ENCODE measurements at places on chromosomes 6 and 20. TPM values are rescaled to one million over a fixed set of nuclear protein-coding genes. Genes with fewer than 3 reads are reported as not detected.

DNA sequence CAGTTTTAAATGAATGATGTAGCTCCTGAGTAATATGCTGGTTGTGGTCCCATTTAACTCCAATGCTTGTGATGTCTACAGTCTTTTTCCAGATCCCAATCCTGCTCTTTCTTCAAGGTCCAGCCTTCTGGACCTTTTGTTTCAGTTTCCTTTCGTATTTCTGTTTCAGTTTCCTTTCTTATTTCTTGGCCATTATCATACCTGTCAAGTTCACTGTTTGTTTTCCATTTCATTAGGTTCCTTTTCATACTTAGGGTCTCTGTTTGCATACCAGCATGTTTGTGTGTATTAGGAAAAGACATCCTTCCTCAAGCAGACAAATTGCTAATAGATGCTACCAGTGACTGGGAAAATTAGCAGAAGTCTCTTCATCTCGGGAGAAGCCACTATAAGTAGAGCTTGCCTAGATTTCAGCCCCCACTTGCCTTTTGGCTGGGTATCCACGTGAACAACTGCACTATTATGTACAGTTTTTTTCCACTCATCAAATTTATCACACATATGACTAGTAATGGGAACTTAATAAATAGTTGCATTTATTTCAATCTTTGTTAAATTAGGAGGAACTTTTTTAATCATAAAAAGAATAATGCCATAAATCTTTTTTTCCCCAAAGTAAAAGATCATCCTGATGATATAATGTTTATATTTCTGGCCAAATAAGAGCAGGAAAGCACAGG lies 583.4 kb downstream of the BCKDHB start:
- no peak for DNase-seq

- no peak for DNase-seq
These were observed 78.5 kb upstream of the AHI1 start for GRCh38 chr6:135576055-135576454.

- no peak for DNase-seq
These were observed 114.7 kb downstream of the GJA10 start for GRCh38 chr6:90008908-90009501.

DNA sequence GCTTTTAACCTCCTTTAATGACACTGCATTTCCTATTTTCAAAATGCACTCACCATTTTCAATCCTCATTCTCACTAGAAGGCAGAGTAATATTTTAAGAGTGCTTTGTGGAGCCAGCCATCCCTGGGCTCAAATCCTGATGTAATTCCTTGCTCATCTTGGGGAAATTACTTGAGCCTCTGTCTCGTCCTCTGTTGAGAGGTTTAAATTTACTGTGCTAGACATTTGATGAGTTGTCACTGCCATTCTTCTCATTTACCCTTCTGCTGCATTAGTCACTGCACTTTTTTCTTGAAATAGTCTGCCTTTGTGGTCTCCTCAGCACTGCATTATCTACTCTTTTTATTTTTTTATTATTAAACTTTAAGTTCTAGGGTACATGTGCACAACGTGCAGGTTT lies 150.0 kb upstream of the HDDC2 start:
- DNase-seq = no peak

GRCh38 chr6:3753228-3753835 lies 1.8 kb upstream of the PXDC1 start:
- DNase-seq = no peak

DNA sequence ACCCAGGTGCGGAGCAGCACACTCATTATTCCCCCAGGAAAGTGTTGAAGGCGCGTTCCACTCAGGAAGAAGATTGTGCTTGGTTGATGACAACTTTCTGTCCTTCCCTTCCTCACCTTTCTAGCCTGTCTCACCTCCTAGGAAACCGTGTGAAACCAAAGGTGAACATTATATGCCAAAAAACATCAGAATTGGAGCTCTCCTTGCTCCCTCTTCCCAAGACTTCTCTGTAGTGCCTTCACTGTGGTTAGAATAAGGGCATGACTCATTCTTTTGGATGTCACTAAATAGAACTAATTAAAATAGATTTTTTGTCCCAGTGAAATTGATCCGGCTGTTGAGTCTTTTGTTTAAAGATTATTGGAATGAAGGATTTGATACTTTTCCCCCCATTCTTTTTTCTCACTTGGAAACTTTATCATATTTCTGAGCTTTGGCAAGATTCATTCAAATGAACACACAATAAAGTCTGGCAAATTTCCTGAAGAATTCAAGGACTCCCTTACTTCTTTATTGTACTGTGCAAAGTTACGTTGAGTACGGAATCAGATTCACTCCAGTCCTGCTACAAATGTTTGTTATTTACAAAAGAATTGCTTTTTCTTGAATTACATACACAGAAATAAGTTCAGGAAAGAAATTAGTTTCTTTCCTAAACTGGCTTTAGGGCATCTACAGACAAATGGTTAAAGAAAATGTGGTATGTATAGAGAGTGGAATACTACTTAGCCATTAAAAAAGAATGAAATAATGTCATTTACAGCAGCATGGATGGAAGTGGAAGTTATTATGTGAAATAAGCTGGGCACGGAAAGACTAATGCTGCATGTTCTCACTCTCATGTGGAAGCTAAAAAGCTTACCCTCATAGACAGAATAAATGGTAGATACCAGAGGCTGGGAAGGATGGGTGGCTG lies 142.8 kb upstream of the AKAP12 start:
- DNase-seq = no peak

DNA sequence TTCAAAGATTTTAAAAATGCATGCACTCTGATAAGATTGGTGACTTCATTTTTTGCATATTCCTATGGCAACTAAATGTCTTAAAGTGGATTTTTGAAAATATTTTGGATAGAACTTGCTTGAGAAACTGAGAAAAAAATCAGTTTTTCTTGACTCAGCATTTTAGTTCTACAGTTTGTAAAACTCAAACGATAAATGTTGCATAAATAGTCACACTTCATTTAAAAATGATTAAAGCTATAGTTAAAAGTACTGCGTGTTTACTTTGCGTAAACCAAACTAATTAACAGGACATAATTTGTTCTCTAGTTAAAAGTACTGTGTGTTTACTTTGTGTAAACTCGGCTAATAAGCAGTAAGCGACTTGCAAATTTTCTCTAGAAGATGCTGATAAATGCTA lies 28.3 kb upstream of the MEI4 start:
- no peak for DNase-seq

GRCh38 chr6:161198783-161199460 lies 74.9 kb downstream of the AGPAT4 start:
- no peak for DNase-seq

- no peak for DNase-seq
These were observed 22.8 kb upstream of the PCMTD2 start for GRCh38 chr20:64232794-64233193.

DNA sequence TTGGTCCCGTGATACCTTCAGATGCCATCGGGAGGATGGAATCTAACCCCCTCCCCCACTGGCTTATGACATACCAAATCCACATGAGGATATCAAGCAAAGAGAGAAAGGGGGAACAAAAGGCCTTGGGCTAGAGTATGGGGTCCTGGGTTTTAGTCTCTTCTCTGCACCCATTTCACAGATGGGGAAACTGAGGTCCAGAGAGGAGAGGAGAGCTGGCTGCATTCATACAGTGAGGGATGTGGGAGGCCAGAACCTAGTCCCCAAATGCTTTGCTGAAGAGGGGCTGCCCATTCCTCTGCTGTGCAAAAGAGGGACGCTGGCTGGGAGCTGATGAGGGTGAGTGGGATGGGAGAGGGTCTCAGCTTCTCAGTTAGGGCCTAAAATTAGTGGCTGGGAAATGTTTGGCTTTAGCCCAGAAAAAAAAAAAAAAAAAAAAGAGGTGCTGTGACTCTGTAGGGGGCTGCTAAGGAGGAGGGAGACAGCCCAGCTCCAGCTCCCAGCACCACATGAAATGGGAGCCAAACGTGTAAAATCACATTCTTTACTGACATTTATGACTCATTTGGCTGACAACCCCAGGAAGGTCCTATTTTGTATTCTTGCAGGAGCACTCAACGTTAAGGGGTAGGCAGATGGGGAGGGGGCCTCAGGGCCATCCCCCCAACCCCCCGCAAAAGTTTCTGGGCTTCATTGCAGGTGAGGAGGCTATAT lies 11.9 kb downstream of the XKR7 start:
- no peak for DNase-seq

DNA sequence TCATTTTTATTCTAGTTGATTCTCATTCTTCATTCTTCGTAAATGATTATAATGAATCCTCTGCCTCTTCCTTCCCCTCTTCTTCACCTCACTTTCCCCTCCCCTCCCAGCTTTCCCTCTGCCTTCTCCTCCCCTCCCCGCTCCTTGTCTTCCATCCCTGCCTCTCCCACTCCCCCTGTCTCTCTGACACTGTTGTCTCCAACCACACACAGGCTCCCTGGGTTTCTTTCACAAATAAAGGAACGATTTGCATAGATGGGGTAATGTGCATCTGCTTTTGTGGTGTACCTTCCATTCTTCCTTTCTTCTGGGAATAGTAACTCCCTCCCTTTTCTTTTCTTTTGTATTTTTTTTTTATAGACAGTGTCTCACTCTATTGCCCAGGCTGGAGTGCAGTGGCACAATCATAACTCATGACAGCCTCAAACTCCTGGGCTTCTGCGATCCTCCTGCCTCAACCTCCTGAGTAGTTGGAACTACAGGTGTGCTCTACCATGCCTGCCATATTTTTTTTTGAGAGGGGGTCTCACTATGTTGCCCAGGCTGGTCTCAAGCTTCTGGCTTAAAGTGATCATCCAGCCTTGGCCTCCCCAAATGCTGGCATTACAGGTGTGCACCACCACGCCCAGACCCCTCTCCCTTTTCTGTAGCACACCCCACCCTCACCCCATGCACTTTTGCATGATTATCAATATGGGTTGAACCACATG lies 318.6 kb downstream of the PRKN start:
- DNase-seq = no peak

GRCh38 chr6:110369066-110369465 lies 10.9 kb upstream of the METTL24 start:
- no peak for DNase-seq

DNA sequence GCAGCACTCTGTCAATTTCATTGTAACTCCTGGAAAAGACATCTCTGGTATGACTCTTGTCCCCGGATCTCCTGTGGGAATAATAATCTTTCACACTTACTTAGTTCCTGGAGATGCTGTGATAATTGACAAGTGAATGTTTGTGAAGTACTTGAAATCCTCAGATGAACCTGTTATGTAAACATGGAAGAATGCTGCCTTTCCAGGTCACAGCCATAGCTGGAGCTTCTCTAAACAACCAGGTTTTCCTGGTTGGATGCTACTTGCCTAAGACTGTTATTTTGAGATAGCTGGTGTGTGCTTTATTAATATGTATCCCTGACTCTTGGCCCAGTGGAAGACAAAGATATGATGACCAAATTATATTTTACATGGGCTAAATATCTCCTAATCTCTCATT lies 228.6 kb downstream of the KCNQ5 start:
- DNase-seq = no peak

- no peak for DNase-seq
These were observed 198.3 kb upstream of the SMLR1 start for GRCh38 chr6:130628862-130629261.

DNA sequence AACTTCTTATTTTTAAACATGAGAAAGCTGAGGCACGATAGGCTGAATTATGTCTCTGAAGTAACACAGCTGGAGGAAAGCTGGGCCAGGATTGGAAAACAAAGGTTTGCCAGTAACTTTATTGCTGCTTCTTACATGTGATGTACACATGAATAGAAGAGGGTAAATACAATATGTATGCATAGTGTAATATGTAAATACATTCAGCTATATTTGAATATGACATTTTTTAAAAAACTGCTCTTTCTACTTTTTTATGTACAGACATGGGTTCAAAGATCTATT lies 90.2 kb downstream of the ADTRP start:
- DNase-seq = peak; percentile 11

- no peak for DNase-seq
These were observed at the start of gene ZBP1 for GRCh38 chr20:57620274-57620990. TSS of gene ZBP1 (minus strand) at chr20:57620426. CDS start at chr20:57620295, 131 bp downstream.

- no peak for DNase-seq
These were observed 42.3 kb downstream of the HBS1L start for GRCh38 chr6:135012349-135012748.

DNA sequence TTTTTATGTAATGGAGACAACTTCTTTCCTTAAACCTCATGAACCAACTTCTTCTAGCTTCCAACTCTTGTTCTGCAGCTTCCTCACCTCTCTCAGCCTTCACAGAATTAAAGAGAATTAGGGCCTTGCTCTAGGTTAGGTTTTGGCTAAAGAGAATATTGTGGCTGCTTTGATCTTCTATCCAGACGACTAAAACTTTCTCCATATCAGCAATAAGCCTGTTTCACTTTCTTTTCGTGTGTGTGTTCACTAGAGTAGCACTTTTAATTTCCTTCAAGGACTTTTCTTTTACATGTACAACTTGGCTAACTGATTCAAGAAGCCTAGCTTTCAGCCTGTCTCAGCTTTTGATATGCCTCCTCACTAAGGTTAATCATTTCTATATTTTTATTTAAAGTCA lies 596.1 kb upstream of the NRSN1 start:
- no peak for DNase-seq

DNA sequence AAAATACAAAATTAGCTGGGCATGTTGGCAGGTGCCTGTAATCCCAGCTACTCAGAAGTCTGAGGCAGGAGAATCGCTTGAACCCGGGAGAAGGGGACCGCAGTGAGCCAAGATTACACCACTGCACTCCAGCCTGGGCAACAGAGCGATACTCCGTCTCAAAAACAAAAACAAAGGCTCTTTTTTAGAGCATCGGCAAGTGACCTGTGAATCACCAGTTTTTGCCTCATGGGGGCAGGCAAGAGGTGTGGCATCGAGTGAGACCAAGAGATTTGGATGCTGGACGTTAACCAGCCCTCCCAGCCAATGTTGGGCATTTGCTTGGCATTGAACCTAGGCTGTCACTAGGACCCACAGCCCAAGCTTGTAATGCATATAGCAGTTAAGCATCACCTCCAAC lies 14.6 kb upstream of the CDK5RAP1 start:
- DNase-seq = no peak

DNA sequence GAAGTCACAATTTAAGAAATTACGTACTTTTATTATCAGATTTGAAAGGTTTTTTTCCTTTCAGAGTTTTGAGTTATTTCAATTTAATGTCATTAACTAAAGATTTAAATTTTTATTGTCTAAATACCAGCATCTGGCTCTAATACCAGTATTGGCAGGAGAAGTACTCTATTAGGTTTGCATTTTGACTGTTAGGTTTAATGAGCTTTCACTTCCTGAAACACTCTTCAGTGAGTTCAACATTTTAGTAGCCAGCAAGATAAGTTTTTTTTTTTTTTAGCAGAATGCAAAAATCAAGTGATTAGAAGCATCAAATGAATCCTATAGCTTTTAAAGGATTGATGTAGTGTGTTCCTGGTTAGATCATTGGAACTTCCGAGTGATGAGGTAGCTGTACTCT lies 34.0 kb upstream of the SCGN start:
- no peak for DNase-seq

Gene WFDC2
- 164 TPM for polyA plus RNA-seq

Gene CFB
- polyA plus RNA-seq = 10.7 TPM

Gene ADGRF1
- polyA plus RNA-seq = 52.7 TPM

Gene IL17F
- 0.40 TPM for polyA plus RNA-seq

Gene TGM6
- not detected for polyA plus RNA-seq

Gene PLEKHG1
- polyA plus RNA-seq = 40.4 TPM

Gene KCNQ5
- 0.23 TPM for polyA plus RNA-seq

Data from left kidney (tissue), 8 donors.